ENCODE measurements at places on chromosomes 2 and 18.

DNA sequence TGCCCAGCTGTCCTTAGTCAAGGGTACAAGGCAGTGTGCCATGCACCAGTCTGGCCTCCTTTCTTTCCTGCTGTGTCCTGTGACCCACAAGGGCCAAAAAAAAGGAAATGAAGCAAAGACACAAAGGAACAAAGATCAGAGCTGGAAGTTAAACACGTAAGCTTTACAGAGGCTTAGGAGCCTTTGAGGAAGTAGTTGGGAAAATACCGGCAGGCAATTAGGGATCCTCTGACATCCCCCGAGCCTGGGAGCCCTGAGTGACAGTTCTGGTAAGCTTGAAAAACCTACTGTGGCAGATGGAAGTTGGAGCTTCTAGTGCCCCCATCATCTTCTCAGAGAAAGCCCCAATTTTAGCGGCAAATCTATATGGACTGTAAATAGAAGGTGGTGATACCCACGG, 78.5 kb downstream of the SPRED2 start:
- peak; percentile 43 for DNase-seq

DNA sequence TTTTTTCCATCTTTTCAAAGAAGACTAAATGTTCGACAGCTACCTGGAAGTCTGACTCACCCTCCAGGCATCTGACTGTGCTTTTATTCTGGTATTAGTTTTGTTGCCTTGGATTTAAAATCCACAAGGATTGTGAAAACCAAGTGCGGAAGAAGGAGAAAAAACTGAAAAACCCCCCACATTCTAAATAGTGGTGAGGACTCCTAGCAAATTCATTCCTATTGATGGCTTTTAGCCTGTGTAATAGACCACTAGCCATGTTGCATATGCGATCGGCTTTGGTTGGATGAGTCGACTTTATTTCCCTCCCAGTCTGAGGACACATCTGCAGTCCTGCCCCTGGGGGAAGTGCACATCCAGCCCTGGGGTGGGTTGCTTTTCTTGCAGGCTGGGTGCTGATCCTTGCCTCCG, 16.9 kb downstream of the LDLRAD4 start:
- DNase-seq = no peak

- no peak for DNase-seq
Observed at GRCh38 chr18:49638891-49639557, 77.2 kb downstream of the LIPG start.

DNA sequence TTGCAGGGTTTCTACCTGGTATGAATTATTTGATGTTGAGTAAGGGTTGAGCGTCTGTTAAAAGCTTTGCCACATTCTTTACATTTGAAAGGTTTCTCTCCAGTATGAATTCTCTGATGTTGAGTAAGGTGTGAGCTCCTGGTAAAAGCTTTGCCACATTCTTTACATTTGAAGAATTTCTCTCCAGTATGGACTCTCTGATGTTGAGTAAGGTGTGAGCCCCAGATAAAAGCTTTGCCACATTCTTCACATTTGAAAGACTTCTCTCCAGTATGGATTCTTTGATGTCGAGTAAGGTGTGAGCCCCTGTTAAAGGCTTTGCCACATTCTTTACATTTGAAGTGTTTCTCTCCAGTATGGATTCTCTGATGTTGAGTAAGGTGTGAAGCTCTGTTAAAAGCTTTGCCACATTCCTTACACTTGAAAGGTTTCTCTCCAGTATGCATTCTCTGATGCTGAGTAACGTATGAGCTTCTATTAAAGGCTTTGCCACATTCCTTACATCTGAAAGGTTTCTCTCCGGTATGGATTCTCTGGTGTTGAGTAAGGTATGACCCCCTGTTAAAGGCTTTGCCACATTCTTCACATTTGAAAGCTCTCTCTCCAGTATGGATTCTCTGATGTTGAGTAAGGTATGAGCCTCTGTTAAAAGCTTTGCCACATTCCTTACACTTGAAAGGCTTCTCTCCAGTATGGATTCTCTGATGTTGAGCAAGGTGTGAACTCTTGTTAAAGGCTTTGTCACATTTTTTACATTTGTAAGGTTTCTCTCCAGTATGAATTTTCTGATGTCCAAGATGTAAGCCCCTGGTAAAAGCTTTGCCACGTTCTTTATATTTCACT, 27.1 kb downstream of the ZNF519 start:
- no peak for DNase-seq

GRCh38 chr2:131115752-131116151, 10.6 kb downstream of the PLEKHB2 start:
- no peak for DNase-seq

GRCh38 chr2:236164201-236164924, 3.8 kb downstream of the GBX2 start:
- DNase-seq = no peak

GRCh38 chr2:82230406-82230805, 1925.9 kb upstream of the LRRTM1 start:
- DNase-seq = no peak

- peak; percentile 71 for DNase-seq
Observed at GRCh38 chr2:65416945-65417344, 15.5 kb downstream of the SPRED2 start.

DNA sequence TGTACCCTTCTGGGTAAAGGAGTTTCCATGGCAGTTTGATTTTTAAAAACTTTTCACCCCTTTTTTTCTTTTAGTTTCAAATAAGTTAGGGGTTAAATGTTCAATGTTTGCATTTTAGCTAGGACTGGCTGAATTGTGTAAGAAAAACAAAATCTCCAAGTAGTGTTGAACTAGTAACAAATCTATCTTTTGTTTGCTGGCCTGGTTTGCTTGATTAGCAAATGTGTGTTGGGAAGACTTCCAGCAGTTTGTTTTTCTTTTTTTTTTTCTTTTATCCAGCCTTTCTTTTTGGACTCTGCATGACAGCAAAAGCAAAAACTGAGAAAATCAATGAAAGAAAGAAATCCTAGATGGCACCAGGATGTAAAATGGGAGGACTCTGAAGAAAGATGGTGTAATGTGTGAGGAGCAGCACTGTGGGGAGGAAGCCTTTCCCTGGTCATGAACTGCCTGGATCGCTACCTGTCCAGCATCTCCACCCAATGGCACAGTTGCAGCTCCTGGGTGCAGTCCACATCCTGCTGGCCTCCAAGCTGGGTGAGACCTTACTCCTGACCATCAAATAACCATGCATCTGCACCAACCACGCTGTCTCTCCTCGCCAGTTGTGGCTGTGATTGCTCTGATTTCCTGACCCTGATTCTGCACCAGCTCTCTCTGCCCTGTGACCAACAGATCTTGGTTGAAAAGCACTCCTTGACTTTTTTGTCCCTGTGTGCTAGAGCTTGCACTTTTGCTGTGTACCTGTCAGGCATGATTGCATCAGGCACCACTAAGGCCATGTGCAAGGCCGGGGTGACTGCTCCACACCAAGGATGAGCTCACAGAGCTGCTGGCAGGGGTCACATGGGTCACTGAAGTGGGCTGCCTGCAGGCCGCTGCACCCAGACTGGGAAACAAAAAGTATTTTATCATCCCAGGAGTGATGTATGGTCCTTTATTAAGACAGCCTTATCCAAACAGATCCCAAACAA, 71.2 kb upstream of the ZNF236 start:
- no peak for DNase-seq

DNA sequence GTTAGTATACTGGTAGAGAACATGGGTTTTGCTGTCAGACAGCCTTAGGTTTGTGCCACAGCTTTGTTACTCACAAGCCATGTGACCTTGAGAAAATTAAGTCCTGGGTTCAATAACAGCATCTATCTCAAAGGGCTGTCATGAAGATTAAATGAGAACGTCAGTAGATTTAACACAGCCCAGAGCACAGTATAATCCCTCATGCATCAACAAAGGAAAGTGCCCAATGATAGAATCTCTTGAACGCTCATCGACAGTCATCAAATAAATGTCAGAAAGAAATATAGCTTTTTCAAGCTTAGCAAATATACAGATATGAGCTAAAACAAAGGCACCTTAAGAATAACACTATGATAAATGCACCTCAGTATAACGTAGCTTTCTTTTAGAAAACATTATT, 22.3 kb downstream of the CUL3 start:
- DNase-seq = no peak

DNA sequence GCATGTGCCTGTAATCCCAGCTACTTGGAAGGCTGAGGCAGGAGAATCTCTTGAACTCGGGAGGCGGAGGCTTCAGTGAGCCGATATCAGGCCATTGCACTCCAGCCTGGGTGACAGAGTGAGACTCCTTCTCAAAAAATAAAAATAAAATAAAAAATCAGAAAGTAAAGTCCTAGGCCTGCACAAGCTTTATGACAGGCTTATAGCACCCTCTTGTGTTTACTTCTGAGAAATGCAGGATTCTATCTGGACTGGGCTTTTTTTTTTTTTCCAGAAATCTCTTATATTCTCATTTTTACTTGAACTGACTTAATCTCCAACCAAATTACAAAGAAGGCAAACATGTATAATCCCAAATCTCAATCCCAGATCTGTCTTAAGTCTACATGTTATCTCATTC, 26.1 kb upstream of the REG3G start:
- DNase-seq = no peak

DNA sequence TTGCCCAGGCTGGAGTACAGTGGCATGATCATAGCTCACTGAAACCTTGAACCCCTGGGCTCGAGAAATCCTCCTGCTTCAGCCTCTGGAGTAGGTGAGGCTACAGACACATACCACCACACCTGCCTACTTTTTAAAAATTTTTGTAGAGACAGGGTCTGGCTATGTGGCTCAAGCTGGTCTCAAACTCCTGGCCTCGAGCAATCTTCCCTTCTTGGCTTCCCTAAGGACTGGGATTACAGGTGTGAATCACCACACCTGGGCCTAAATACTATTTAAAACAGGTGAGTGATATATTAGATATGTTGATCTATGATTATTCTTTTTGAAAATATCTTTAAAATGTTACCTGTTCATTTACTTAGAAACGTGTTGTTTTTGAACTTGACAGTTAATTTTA, 57.2 kb downstream of the MOGAT1 start:
- no peak for DNase-seq

GRCh38 chr2:233928594-233929351, 11.6 kb downstream of the TRPM8 start:
- DNase-seq = peak; percentile 19

- peak; percentile 27 for DNase-seq
Observed at GRCh38 chr2:146927080-146927711, 917.6 kb upstream of the ACVR2A start.

GRCh38 chr2:239804161-239805042, 220.7 kb downstream of the NDUFA10 start:
- no peak for DNase-seq
